Activated CD8-positive, alpha-beta memory T cell treated with anti-CD3 and anti-CD28 coated beads for 48 hours (primary cell): ENCODE measurements at places on chromosomes 5 and 9.

- no peak for DNase-seq
Measured at GRCh38 chr5:37900692-37901091, 60.9 kb upstream of the GDNF start.

GRCh38 chr5:19902316-19902934 lies 85.6 kb downstream of the CDH18 start:
- no peak for DNase-seq

GRCh38 chr5:172954751-172955159 lies 4.5 kb upstream of the RPL26L1 start:
- DNase-seq = no peak

DNA sequence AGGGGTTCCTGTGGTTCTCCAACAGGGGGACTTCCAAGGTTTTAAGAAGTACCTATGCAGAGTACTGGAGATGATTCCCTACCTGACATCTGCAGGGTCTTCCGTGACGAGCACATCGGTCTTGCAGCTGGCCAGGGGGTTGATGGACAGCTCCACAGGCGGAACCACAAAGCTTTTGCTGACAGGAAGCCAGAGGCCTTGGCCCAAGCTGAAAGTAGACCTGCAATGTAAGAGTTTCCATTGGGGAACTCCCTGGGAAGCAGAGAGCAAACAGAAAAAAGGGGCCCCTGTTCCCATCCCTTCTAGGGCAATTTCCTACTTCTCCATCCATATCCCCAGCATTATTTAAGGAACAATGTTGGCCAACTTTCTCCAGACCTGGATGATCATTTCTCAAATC lies 288.0 kb downstream of the TRIM32 start:
- no peak for DNase-seq

DNA sequence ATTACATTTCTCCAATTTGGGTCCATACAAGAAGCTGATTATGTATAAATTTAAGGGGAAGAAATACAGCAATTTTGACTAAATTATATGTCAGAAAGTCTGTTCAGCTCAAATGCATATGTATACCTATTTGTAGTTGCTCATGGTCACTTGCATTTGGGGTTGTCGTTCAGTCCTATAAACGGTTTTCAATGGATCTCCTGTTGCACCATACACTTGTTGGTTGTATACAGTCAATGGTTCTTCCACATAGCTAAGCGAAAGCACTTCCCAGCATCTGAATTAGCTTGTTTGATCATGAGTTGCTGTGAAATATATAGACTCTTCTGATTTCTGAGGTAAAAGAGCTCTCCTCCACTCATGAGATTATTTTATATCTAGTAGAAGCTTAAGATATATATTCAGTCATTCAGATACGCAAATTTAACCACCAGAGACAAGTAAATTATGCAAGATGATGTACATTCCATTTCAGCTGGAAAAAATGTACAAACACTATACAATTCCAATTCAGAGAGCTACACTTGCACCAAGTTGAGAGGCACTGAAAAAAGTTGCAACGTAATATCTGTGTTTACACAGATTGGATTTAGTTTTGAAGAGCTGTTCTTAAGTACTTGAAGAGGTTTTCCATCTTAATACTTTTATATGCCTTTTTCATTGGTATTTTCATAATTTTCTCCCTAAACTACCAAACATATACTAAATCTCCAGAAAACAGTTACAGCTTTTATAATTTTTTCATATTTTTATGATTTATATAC lies 64.4 kb upstream of the POU5F2 start:
- DNase-seq = no peak

DNA sequence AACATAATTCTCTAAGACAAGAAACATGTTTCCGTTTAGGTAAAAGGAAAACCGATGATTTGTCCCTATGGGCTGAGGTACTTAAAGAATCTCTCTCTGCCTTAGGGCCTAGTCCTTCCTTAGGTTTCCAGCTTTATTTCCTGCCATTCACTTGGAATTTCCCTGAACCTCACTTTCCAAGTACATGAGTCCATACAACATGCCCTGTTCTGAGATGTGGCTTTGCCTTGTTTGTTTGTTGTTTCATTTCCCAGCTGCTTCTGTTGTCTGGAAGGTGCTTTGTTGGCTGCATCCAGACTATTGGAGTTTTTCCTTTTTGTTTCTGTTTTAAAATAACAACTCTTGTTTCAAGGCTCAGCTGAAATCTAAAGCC lies 95.2 kb downstream of the ALDH1A1 start:
- no peak for DNase-seq

- no peak for DNase-seq
Measured at GRCh38 chr5:127275641-127276193, 14.9 kb upstream of the MEGF10 start.
